Central memory CD4-positive, alpha-beta T cell (primary cell): ENCODE measurements at places on chromosomes 7 and 10.

GRCh38 chr10:123580426-123580825 lies 85.7 kb upstream of the GPR26 start:
- no peak for DNase-seq

DNA sequence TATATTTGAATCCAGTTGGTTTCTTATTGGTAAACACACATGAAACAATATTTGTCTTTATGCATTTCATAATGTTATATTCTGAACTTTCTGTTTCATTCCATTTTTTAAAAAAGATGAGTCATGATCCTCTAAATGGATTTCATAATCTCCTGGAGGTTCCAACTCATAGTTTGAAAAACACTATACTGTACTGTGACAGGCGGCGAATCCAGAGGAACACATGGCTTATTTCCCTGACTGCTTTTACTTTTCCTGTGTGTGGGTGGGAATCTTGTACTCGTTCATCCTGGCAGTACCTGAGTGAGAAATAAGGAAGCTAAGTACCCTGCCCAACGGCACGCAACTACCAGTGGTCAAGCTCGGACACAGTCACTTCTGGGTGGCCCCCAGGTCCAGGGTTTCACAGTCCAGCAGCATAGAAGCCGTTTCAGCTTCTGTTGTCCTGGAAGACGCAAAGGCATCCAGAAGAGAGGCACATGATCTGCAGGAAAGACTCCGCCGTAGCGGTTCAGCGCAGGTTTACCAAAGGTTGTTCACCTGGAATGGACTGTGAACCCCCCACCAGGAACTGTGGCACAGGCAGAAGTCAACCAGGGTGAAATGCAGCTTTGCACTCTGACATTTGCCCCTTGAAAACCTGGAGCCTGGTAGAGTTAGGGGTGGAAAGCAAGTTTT lies 117.7 kb downstream of the CCNY start:
- DNase-seq = no peak

DNA sequence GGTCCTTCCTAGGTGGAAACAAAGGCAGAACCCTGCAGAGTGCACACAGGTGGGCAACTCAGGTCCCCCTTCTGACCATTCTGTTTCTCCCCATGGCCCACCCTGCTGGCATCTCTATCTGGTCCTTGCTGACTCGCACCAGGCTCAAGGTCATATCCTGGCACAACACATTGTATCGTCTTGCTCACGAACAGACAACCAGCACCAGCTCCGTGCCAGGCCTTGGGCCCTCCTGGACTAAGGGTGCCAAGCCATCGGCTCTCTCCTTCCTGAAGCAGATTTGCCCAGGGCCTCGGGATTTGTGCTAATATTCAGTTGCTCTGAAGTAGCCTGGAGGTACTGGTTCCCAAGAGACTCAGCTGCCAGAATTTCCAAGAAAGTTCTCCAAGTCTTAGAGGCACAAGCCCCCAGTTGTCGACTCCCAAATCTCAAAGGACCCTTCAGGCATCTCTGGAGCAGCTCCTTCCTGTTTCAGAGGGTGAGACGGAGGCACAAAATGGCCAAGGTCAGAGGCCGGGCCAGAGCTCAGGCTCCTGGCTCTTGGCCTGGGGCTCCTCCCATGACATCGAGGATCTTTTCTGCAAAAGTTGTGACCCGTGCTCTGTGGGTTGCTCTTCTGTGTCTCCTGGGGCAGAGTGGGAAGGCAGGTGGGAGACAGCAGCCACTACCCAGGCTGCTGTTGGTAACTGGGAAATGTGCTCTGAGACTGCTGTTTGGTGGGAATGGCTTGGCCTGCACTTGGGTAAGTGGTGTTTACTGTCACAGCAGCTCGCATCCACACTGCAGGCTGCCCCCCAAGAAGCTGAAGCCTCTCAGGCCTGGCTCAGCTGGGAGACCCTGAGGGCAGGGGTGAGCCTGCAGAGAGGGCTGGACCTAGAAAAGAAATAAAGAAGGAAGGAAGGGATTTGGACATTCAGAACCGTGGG lies 121.3 kb downstream of the RGS10 start:
- DNase-seq = no peak

DNA sequence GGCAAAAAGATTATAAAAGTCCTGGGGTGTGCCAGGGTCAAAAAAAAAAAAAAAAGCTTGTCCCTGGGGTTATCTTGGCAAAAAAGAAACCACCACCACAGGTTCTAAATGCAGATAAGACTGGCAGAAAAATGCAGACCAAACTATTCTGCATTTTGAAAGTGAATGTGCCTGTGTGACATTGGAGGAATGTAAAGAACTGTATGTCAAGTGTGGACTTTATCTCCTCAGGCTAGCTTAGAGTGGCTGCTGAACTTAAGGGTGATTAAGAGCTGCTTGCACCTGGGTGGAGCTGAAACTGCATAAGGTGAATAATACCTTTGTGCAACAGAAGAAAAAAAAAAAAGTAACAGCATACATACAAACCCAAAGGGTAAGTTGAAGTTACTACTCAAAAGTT lies 1.3 kb upstream of the NAPEPLD start:
- no peak for DNase-seq

- no peak for DNase-seq
These were observed 81.4 kb upstream of the KIAA1217 start for GRCh38 chr10:24127516-24127915.

GRCh38 chr10:72626444-72626754 lies 520 bp upstream of the MICU1 start:
- no peak for DNase-seq

GRCh38 chr7:15571301-15571878 lies 9.6 kb upstream of the AGMO start:
- no peak for DNase-seq

DNA sequence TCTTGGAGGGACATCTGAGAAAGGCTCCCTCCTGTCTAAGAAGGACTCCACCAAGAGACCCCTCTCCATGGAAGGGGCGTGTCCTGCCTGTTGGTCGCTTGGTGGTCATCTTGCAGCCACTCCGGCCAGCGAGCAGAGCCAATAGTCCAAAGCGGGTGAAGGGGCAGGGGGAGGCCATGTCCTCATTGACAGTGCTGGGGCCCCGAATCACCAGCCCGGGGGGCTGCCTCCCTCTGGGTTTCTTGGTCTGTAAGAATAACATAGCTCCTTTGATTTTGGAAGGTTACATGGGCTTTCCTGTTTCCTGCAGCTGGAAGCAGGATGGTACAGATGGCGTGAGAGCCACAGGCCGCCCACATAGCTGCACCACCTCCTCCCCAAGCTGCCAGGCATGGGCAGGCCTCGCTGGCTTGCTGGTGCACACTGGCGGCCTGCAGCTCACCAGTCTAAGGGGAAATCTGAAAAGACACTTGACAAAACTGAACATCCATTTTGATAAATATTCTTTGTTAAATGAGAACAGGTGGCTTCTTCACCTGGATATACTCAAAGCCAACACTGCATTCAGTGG lies 105.8 kb downstream of the ARHGAP22 start:
- DNase-seq = no peak

DNA sequence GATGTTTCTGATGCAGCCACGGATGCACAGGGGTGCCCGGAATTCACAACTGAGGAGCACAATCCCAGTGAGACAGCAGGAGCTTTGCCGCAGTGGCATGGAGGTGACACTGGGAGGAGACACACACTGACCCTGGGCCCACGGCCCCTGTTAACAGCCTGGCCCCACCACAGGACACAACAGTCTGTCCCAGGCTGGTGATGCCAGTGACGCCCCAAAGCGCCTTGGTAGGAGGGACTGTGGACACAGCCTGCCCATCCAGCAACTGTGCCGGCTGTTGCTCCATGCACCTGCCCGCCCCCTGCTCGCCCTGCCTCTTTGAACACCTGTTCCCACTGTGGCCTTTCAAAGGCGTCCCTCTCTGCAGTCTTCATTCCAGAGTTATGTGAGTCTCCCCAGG lies 49.8 kb downstream of the KLF6 start:
- DNase-seq = no peak

DNA sequence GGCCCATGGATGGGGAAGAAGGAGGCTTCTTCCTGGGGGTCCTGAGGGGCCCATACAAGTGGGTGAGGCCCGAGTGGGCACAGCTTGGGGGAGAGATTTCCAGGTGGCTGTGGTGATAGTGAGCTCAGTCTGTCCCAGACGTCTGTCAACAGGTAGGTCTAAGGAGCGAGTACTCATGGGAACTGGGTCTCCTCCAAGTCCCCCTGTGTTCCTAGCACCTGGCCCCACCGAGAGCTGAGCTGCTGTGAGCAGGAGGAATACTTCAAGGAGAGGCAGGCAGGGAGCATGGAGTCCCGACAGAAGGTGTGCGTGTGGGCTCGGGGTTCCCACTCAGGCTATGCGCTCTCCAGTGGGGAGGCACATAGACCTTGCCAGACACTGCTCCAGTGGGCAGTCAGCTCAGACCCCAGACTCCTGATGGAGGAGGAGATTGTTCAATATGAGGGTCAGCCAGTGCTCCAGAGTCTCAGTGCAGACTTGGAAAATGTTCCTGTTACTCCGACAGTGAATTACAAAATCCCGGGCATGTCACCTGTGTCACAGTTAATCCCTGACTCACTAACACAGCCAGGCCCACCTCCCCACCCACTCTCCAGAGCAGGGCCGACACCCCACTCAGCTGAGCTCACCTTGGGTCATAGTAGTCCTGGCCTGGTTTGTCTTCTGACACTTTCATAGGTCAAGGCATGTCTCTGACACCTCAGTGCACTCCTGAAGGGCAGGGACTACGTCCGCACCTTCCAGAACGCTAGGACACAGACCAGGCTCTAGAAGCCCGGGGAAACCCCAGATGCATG lies 28.2 kb upstream of the C10orf53 start:
- DNase-seq = no peak

DNA sequence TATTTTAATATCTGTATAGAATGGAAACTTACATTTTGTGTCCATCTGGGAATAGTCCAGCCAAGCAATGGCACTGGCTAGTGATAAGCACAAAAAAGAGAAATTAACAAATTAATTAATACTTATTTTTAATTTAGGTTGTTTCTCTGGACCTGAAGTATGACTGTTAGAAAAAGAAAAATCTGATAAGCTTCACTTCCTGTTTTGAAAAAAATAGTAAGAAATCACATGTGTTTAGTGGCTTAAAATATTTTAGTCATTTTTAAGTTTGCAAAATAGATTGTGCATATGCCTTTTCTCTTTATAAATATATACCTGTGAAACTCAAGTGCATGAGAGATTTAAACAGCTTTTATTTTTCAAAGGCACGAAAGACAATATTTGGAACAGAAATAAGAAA lies 50.1 kb upstream of the CREB5 start:
- no peak for DNase-seq
